ENCODE measurements at places on chromosomes 6 and 20. TPM values are rescaled to one million over a fixed set of nuclear protein-coding genes. Genes with fewer than 3 reads are reported as not detected.

CTAGE9 gene
- not detected for total RNA-seq

EPHA7 gene
- total RNA-seq: not detected

LY6G6C gene
- total RNA-seq: not detected

POLR1C gene
- total RNA-seq: 56.6 TPM

GRM1 gene
- total RNA-seq: 0.31 TPM

Measured in melanocyte of skin (primary cell).